ENCODE measurements at places on chromosomes 2 and 18.

- DNase-seq: no peak
These were observed 1612.6 kb upstream of the NXPH2 start for GRCh38 chr2:140392824-140393223.

GRCh38 chr2:20322527-20323300, 27.9 kb downstream of the PUM2 start:
- DNase-seq: no peak

DNA sequence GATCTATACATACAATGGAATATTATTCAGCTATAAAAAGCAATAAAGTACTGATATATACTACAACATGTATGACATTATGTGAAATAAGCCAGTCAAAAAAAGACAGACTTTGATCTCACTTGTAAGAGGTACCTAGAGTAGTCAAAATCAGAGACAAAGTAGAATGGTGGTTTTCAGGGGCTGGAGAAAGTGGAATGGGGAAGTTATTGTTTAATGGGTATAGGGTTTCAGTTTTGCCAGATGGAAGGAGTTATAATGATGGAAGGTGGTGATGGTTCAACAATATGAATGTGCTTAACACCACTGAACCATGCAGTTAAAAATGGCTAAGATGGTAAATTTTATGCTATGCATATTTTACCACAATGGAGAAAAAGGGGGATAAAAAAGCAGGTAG, 6.3 kb downstream of the COBLL1 start:
- DNase-seq: no peak

GRCh38 chr18:56919190-56919589, 227.7 kb upstream of the BOD1L2 start:
- no peak for DNase-seq

DNA sequence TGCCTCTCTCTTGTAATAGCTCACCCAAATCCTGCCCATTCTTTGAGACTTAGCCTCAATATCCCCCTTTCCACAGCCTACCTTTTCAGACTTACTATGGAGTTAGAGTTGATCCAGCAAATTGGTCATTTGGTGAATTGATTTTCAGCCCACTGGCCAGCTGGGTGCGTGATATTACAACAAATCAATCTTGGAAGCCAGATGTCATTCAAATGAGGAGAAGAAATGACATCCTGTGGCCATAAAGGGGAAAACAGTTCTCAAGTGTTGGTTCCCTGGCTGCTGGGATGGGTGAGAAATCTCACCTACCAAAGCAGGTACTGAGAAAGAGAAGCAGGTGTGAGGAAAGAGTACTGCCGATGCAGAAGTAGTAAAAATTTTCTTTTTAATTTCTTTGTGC, 36.7 kb upstream of the FOXI3 start:
- DNase-seq: no peak

- peak; percentile 38 for DNase-seq
These were observed 76.1 kb upstream of the PMAIP1 start for GRCh38 chr18:59823596-59824195.

GRCh38 chr2:46985512-46985911, 69.9 kb upstream of the MCFD2 start:
- peak; percentile 49 for DNase-seq

DNA sequence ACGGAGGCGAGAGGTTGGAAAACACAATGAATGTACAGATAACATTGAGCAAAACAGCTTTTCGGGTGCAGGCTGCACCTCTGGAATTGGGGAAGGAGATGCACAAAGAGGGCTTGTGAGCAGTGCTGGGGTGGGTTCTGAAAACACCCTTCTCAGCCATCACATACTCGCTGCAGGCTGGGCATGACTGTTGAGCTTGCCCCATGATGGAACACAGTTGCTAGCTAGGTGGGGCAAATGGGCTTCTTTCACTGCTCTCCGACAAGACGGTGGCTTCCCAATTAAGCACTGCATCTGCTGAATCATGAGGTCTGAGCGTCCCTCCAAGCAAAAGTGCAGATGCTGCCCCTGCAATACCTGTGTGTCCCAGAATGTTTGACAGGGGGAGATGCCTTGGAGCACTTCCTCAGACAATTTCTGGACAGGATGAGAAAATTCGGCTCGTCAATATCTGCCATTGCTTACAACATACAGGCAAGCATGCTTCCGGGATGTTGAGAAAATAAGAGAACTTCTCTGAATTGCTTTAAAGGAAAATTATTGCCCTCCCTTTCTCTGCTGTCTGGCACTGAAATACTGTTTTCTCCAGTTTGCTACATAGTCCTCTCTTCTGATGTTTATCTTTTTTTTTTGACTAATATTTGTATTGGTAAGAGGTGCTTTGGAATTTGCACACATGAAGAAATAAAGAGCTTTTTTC, 77.3 kb upstream of the SH3BP4 start:
- DNase-seq: no peak

DNA sequence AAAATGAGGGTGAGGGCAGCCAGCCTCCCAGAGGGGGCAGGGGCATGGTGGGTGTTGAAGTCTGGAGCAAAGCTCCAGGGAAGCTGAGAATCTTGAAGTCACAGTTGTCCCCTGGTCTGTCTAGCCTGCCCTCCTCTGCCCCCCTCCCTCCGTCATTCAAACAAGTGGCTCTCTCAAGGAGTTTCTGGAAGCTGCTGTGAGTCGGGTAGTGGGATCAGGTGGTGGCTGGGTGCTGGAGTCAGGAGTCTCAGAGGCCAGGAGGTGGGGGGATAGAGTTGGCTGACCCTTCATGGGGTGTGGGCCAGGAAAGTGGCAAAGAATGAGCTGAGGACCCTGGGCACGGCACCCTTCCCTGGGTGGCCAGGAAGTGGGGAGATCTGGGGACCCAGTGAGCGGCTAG, 495 bp upstream of the ASIC4 start:
- DNase-seq: no peak

DNA sequence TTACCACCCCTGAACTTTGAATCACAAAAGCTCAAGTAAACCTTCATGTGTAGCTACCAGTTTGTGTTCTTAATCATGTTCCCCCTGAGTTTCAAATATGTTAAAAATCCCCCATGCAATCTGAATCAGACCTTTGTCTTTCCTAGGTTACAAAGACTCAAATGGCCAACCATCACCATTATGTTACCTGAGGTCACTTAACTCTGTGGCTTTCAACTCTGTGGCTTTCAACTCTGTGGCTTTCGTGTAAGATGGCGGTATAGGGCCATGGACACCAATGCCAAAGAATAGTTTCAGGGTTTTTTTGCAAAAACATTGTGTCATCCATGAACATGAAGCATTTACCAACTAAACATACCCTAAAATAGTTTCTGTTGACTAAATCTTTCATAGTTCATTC, 6.7 kb downstream of the ERMN start:
- no peak for DNase-seq

GRCh38 chr18:6498289-6498856, 83.7 kb upstream of the L3MBTL4 start:
- no peak for DNase-seq

- no peak for DNase-seq
These were observed 68.9 kb downstream of the BIRC6 start for GRCh38 chr2:32425719-32426141.

GRCh38 chr2:240888130-240888889, 7.6 kb downstream of the MAB21L4 start:
- DNase-seq: no peak

DNA sequence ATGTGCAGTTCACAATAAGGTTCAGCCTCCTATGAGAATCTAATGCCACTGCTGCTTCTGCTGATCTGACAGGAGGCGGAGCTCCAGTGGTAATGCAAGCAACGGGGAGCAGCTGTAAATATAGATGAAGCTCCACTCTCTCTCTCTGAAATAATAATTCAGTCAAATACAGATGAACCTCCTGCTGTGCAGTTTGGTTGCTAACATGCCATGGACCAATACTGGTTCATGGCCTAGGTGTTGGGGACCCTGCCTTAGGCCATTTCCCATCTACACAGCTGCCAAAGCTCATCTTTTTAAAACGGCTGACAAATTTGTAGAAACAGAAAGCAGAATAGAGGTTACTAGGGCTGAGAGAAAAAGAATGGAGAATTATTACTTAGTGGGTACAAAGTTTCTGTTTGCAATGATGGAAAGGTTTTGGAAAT, 10.7 kb upstream of the HNRNPA3 start:
- no peak for DNase-seq

DNA sequence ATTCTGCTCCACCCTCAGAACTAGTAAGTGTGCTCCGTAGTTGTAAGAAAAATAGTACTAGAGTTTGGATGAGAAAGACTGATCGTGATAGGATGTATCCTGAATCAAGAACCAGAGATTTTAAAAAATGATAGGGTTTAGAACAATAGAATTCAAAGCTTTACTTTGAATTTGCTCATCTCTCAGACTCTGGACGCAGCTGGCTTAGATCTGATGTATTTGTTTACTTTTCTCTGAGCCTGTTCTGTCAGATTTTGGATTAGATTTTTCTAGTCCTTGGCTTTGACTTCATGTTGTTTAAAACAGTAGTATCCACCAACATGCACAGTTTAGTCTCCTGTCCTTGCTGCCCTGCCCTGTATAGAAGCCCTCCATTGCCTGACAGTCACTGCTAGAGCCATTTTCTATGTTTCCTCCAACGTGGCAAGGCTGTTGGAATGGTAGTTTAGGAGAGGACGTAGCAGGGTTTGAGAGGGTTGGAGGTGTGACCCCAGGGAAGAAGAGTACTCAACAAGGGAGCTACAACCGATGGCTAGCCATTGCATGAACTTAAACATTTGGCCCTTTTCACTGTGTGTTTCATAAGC, 92.4 kb downstream of the MYO3B start:
- DNase-seq: no peak

DNA sequence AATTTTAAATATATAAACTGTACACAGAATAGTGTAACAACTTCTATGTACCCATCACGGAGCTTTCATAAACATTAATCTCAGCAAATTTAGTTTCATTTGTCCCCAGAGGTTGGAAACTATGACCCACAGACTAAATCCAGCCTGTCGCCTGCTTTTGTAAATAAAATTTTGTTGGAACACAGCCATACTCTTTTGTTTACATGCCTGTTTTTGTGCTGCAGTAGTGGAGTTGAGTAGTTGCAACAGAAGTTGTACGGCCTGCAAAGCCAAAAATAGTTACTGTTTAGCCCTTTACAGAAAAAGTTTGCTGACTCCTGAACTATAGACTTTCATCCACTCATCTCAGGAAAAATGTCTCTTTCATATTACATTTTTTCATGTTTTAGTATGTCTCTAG, 39.8 kb downstream of the RBM45 start:
- DNase-seq: no peak

GRCh38 chr2:208033701-208034502, 8.6 kb upstream of the PLEKHM3 start:
- DNase-seq: peak; percentile 73

DNA sequence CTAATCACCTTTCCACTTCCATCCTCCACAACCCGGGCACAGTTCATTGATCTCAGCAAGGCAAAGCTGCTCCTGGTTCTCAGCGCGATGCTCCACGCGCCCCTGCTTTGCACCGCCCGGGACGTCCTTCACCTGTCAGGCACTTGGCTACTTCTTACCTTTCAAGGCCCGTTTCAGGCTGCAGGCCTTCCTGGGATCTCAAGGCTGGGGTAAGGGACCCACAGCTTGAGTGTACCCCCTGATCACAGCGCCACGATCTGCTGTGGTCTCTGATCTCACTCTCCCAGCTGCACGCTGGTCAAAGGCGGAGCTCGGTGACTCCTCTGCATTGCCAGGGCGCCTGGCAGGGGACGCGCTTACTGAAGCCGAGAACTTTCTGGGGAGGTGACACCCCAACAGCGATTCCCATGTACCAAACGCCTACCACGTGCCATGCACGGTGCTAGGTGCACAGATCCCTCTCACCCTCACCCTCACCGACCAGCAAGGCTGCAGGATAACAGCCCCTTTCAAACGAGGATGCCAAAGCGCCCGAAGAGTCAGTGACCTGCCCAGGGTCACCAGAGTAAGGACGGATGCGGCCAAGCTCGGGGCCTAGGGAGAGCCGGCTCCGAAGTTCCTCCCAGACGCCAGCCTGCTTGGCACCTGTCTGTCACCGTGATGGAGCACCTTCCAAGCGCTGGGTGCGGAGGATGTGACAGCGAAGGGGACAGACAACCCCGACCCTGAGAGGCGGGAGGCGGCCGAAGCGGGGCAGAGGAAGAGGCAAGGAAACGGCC, 818 bp downstream of the ITGB1BP1 start:
- DNase-seq: peak; percentile 68

- DNase-seq: no peak
These were observed 121.6 kb downstream of the ARL4C start for GRCh38 chr2:234375176-234375880.

GRCh38 chr2:42105330-42106256, 57.8 kb downstream of the PKDCC start:
- DNase-seq: no peak

GRCh38 chr2:176503776-176504175, 234.5 kb downstream of the MTX2 start:
- DNase-seq: no peak

DNA sequence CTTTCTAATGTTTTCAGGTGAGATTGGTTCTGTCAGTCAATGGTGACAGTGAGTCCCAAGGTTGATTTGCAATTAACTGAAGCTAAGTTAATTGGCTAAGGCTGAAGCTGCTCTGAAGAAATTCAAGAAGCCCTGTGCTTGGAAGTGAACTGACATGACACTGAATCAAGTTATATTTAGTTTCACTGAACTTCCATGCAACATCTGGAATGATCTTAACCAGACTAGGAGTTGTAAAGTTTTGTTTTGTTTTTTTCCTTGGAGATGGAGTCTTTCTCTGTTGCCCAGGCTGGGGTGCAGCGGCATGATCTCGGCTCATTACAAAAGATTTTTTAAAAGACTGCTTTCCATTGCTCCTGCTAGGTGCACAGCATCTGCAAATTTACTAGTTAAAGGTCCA, 11.4 kb downstream of the SERPINB5 start:
- DNase-seq: no peak

GRCh38 chr2:95760806-95761525, 169.2 kb downstream of the TRIM43 start:
- DNase-seq: peak; percentile 86

DNA sequence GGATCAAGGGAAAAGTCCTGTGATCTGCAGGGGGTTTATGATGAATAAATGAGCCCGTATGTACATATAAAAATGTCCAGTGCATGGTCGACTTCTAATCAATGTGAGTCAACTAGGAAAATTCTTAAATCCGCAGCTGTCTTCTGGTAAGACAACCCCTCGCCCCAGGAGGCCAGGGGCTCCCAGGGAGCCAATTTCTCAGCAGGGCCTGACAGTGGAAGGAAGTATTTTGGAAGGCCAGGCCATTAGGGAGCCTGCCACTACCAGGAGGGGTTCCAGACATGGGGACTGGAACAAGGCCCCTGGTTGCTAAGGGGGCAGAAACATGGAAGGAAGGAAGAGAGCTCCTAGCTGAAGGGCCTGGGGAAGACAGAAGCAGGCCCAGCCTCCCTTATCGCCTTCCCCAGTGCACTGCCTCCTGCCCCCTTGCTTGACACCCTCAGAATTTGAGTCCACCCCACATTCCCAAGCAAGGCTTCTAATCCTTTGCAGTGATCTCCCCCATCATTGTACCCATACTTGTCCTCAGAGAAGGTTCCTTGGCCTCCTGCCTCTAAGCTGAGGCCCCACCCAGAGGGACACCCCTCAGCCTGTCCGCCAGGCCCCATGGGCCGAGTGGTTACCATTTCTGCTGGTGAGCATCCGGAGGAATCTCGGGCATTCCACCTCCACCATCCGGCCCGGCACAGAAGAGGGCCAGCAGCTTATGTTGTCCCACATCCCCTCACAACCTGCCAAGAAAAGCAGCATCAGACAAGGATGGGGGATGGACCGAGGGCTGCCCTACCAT, 45.9 kb downstream of the SCTR start:
- no peak for DNase-seq

- DNase-seq: no peak
These were observed 160.2 kb upstream of the CCDC150 start for GRCh38 chr2:196479350-196479749.
